ENCODE measurements at places on chromosomes 3 and 15.

GRCh38 chr3:120855665-120856437, 52.2 kb upstream of the STXBP5L start:
- peak; percentile 80 for DNase-seq

GRCh38 chr15:59346951-59347350, 25.7 kb downstream of the MYO1E start:
- DNase-seq, result no peak

DNA sequence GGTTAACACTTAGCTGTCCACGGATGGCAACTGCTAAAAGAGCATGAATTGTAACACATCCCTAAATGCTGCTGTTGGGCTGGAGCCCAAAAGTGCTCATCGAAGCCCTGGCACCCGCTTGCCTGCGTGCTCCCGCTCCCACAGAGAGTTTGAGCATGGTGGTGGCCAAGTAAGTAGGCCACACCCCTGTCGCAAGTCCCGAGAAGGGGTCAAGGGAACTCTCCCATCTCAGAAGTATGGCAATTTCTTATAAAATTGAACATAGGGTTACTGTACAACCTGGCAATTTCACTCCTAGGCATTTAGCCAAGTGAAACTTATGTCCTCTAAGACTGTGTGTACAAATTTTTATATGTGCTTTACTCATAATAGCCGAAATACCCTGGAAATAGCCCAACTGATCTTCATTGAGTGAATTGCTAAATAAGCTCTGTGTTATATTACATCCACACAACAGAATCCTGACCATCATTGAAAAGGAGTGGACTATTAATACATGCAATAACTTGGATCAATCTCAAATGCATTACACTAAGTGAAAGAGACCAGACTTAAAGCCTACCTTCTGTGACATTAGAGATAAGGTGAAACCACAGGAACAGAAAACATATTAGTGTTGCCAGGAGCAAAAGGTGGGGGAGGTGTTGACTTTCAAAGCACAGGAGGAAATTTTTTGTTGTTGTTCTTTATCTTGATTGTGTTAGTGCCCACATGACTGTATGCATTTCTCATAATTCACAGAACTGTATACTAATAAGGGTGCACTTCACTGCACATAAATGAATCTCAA, 1.5 kb upstream of the GCSAM start:
- no peak for DNase-seq

- DNase-seq, result no peak
These were observed 19.3 kb downstream of the CPOX start for GRCh38 chr3:98574132-98574531.

- DNase-seq, result peak; percentile 61
These were observed 213.0 kb downstream of the MEIS2 start for GRCh38 chr15:36887214-36887961.

- DNase-seq, result no peak
These were observed 627.4 kb downstream of the MAGI1 start for GRCh38 chr3:65411367-65411766.

DNA sequence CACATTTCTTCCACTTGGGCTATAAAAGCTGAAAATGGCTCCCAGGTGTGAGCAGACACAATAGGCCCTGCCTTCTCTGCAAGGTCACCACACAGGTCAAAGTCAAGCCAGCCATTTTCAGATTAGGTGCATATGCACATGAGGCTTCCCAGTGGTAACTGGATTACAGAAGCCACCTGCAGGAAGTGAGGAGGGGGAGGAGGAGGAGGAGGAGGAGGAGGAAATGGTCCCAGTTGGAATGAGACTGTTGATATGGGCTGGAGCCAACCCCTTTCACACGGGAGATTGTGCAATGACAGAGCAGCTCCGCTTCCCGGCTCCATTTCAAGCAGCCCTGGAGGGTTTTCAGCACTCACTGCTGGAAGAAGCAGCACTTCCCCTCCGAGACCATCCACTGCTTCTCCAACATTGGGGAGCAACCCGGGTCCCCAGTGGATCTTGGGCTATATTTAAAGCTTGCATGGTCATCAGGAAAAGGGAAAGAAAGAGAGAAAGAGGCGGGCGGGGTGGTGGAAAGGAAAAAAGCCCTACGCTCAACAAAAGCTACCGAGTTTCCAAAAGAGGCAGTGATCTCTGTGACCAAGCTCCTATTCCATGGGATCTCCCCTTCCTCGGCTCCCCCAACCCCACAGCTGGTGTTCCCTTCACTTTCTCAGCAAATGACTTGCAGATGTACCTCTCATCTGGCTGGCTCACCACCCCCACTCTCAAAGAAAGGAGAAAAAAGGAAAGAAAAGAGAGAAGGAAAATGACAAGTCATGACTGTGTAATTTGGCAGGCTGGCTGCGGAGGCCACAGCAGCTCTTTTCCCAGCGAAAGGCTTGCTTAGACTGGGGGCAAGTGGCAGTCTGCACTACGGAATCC, 58.3 kb downstream of the LRIG1 start:
- peak; percentile 76 for DNase-seq

DNA sequence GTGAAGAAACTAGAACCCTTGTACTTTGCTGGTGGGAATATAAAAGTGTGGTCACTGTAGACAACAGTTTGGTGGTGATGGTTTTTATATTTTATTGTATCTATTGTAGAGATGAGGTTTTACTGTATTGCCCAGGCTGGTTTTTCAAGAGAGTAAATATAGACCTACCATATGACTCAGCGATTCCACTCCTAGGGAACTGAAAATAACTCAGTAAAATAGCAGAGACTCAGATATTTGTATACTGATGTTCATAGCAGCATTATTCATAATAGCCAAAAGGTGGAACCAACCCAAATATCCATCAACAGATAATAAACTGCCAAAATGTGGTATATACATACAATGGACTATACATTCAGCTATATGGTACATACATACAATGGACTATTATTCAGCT, 68.8 kb upstream of the IL12A start:
- DNase-seq, result no peak

- no peak for DNase-seq
These were observed 32.4 kb downstream of the CD200R1L start for GRCh38 chr3:112814266-112814665.

- DNase-seq, result no peak
These were observed 220.3 kb downstream of the SOX2 start for GRCh38 chr3:181932039-181932438.

DNA sequence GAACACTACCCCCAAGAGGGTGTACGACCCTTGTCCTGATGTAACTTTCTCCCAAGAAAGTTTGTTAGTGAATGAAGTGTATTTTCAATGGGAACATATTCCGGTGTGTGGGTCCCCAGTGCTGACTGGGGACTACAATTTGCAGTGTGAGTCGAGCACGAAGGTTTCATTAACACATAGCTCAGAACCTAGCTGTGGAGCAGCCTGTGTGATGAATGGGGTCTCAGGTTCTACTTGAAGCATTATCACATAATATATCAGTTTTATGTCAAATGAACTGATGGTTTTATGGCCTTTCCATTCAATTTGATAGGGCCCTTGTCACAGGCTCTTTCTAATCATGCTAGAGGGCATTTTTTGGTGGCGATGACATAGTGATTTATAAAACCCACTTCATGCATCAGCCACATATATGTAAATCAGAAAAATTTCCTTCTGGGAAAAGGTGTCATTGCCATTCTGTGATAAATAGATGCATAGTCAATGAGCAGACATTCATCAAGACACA, 44.1 kb downstream of the RETNLB start:
- DNase-seq, result no peak

DNA sequence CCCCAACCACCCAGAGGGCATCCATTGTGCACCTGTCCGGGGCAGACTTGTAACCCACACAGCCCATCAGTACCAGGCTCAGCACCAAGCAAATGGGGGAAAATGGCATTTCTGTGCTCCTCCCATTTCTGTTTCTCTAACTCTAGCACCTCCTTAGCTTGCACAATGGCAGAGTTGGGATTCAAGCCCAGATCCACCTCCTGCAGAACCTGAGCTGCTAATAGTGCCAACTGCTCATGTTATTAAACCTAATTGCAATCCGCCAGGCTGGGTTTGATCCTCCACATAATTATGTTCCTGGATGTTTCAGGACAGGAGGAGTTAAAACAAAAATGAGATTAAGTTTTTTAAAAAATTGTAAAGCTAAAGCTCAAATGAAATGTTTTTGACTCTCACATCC, 235.0 kb downstream of the OCA2 start:
- no peak for DNase-seq

DNA sequence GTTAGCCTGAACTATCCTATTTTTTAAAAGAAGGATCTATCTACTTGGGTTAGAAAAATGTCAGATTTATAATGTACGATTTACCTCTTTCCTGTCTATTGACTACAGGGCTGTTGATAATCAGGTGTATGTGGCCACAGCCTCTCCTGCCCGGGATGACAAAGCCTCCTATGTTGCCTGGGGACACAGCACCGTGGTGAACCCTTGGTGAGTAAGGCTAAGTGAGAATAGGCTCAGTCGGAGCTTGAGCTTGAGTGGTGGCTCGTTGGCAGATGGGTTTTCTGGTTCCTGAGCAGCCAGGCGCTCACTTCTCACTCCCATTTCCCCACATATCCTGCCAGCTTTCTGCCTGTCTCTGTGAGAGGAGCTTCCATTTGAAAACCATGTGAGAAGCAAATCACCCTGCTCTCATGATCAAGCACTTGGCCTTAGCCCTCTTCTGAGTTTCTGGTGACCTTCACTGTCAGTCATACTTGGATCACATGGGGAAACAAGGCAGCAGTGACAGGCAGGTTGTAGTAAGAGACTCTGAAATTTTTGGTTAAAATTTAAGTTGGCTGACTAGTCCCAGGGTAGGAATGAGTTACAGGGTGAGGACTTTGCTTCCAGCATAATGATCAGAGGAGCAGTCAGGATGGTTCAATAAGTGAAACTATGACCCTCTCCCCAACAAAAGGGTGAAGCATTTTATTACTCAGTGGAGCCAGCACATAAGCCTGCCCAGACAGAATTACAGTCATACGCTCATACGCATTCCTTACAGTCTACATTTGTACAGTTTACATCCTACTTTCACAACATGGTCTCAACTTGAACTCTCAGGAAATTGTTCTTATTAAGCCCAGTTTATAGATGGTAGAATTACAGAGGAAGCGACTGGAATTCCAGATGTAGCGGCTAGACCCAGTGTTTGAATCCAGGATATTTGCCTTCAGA, 18.0 kb downstream of the NIT2 start:
- no peak for DNase-seq

GRCh38 chr3:147356145-147356908, 50.0 kb downstream of the ZIC4 start:
- no peak for DNase-seq

DNA sequence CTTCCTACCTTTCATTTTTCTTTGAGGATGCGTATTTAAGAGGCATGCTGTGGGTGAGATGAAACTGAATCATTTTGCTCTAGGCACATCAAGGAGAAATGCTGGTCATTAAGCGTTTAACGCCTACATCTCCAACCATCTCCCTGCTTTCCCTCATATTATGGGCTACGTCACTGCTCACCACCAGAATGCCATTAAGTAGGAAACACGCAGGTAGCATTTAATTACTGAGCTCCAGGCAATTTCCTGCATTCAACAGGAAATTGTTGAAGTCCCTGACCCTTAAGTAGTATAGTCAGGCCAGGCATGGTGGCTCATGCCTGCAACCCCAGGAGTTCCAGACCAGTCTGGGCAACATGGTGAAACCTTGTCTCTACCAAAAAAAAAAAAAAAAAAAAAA, 66.1 kb downstream of the CHSY1 start:
- no peak for DNase-seq

- DNase-seq, result no peak
These were observed 6.4 kb upstream of the REC114 start for GRCh38 chr15:73436613-73437012.

DNA sequence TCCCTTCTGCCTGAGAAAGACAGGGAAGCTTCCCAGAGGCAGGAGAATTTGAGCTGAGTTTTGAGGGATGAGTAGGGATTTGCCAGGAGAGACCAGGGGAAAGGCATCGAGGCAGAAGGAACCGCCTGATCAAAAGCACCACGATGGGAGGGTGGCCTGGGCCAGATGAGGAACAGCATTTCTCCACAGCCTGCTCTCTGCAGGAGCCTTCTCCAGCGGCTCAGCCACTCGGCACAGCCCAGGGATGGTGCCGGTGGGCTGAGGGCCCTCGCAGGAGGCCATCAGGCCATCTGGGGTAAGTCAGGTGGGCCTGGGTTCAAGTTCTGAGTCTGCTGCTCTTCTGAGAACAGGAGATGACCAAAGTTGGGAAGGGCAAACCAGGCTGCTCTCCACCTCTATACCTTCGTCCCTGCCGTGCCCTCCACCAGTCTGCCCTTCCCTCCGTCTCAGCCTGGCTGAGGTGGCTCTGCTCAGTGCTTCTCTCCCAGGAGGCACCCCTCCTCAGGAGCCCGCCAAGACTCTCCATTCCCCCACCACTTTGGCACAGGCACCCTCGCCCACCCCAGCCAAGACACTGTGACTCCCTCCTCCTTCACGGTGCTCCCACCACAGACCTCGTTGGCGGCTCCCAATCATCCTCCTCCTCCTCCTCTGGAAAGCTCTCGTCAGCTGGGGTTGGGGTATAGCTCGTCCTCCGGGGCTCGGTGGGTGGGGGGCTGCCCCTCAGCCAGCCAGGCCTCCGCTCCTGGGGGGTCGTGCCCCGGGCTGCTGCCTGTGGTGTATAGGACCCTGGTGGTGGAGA, 34.9 kb downstream of the GRIP2 start:
- DNase-seq, result no peak

DNA sequence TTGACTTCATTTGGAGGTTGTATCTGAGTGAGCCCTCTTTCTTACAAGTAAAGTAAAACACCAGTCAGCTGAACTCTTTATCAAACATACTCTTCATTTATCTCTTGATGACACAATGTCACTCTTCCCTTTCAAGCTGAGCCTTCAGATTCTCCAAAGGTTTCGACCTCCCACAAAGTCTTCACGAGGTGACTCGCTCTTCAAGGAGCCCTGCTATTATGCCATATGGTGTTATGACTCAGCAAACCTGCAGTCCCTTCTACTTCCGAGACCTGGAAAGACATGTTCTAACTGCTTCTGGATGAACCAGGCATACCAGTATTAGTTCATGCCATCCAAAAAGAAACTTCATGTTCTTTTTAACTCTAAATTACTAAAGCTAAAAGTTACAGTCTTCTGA, 23.1 kb downstream of the AADAC start:
- no peak for DNase-seq

DNA sequence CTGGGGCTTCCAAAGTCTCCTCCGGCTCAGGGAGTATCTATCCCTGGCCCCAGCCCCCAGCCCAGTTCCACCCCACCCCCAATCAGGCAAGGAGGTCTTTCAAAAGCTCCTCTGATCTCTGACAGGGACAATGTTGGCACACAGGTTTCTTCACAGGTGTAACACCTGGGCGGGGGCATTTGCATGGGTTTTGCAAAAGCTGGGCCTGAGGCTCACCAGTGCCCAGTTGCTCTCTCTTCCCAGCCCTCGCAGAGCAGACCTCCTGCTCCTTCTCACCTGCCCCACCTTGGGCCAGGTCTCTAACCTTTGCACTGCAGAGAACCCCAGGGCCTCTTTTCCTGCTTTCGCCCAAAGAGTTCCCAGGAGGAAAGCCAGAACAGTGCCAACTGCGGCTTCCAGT, 8.6 kb upstream of the CSK start:
- peak; percentile 10 for DNase-seq

- no peak for DNase-seq
These were observed 179.3 kb downstream of the FRMD5 start for GRCh38 chr15:44015545-44016305.

GRCh38 chr15:40263024-40263754, 19.7 kb downstream of the ANKRD63 start:
- no peak for DNase-seq

GRCh38 chr15:72203507-72203837, 5.9 kb upstream of the GRAMD2A start:
- peak; percentile 77 for DNase-seq
